ENCODE measurements at places on chromosomes 5 and 9.

- DNase-seq = no peak
Observed at GRCh38 chr5:88092958-88093605, 175.6 kb downstream of the TMEM161B start.

DNA sequence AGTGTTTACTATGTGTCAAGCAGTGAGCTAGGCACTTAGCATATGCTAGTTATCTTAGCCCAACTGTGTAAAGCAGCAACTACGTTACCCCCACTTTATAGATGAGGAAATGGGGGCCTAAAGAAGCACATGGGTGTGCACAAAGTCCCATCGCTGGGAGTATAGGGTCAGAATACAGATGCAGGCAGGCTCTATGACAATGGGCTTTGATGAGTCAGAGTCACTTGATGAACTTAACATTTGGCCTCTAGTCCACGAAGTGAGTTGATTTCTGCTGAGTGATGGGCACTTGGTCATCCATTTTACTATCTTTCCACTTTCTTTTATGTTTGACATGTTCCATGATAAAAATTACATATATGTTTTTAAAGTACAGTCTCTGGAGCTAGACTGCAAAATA is 204.3 kb downstream of the TRIM32 start:
- DNase-seq = no peak

DNA sequence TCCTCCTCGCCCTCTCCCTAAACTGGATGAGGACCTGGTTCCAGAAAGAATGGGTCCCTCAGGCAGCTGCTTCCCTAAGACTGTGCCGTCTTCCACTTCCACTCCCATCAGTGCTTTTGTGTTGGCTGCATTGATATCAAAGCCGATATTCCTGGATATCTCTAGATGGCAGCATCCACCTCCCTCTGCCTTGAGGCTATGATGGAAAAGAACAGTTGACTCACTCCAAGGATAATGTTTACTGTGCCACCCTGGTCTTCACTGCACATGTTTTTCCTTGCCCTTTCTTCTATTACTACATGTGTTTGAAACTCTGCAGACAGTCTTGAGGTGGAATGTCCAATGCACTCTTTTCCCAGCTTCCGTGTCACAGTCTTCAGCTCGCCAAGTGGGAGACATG is 211.6 kb downstream of the MAST4 start:
- no peak for DNase-seq

- DNase-seq = peak; percentile 2
Observed at GRCh38 chr5:59724482-59725391, 168.8 kb downstream of the PDE4D start.

GRCh38 chr9:10867194-10867593 is 254.4 kb upstream of the PTPRD start:
- no peak for DNase-seq

GRCh38 chr9:132813115-132813771 is 64.8 kb downstream of the AK8 start:
- DNase-seq = no peak

- DNase-seq = peak; percentile 29
Observed at GRCh38 chr9:127589955-127590370, 22.1 kb upstream of the STXBP1 start.

- no peak for DNase-seq
Observed at GRCh38 chr5:56414066-56414465, 180.9 kb upstream of the ANKRD55 start.

GRCh38 chr5:123371575-123372179 is 51.5 kb downstream of the CEP120 start:
- DNase-seq = no peak

GRCh38 chr9:111994831-111995458 is 98.3 kb downstream of the UGCG start:
- no peak for DNase-seq

- no peak for DNase-seq
Observed at GRCh38 chr5:79745255-79745654, 55.6 kb downstream of the CMYA5 start.

- no peak for DNase-seq
Observed at GRCh38 chr9:1956958-1957357, 58.2 kb upstream of the SMARCA2 start.

DNA sequence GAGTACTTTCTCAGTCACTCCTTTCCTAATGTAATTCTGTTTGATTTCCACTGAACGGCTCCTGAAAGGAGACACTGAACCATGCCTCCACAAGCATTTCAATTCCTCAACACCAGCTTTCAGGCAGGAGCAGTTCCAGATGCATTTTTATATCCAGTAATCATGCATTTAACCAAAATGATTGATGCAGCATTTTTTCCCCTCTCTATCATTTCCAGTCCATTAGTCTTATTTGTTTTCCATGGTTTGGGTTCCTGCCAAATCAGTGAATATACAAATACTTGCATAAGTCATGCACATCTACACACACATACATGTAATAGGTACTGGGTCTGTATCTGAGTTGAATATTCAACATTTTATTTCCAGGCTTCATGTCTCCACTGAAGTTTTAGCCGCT is 122.7 kb downstream of the GRIA1 start:
- DNase-seq = no peak

DNA sequence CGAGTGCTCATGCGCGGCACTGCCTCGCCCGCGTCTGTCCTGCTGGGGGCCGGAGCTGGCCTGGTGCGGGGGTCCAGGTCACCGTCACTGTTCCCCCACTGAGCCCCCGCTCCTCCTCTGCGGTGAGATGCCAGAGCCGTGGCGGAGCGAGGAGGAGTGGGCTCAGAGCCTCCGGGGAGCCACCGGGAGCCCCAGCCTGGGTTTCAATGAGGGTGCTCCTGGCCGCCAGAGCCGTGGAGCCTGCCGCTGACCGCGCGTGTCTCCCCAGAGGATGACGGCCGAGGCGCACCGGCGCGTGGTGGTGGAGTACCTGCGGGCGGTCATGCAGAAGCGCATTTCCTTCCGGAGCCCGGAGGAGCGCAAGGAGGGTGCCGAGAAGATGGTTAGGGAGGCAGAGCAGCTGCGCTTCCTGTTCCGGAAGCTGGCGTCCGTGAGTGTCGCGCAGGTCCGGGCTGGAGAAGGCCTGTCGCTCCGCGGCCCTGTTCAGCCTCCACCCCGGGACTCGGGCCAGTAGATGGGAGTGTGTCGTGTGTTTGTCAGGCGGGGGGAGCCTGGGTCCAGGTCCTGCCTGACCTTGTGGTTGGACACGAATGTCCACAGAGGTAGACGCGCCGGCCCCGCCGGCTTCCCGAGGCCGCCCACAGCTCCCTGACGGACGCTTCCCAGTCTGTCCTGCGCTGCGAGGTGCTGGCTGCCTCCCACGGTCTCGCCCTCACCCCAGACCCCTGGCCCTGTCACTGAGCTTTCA is 22.0 kb downstream of the EXOC3 start:
- DNase-seq = no peak

- no peak for DNase-seq
Observed at GRCh38 chr5:173429489-173430150, 101.4 kb upstream of the STC2 start.

DNA sequence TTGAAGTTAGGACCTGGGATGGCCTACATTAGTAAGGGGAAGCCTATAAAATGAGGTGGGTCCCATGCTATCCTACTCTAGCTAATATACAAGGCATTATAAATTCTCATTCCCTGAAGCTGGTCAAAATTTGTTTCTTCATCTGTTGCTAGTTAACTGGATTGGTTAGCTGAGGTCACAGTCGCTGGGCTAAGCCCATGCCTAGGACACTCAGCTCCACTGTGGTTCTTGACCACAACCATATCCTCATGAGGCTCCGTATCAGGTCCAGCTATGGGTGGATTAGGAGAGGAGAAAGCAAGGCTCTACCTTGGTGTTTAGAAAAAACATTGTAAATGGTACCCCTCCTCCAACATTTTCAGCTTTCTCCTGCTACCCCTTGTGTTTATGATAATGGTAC is 52.8 kb upstream of the RAI14 start:
- DNase-seq = no peak

DNA sequence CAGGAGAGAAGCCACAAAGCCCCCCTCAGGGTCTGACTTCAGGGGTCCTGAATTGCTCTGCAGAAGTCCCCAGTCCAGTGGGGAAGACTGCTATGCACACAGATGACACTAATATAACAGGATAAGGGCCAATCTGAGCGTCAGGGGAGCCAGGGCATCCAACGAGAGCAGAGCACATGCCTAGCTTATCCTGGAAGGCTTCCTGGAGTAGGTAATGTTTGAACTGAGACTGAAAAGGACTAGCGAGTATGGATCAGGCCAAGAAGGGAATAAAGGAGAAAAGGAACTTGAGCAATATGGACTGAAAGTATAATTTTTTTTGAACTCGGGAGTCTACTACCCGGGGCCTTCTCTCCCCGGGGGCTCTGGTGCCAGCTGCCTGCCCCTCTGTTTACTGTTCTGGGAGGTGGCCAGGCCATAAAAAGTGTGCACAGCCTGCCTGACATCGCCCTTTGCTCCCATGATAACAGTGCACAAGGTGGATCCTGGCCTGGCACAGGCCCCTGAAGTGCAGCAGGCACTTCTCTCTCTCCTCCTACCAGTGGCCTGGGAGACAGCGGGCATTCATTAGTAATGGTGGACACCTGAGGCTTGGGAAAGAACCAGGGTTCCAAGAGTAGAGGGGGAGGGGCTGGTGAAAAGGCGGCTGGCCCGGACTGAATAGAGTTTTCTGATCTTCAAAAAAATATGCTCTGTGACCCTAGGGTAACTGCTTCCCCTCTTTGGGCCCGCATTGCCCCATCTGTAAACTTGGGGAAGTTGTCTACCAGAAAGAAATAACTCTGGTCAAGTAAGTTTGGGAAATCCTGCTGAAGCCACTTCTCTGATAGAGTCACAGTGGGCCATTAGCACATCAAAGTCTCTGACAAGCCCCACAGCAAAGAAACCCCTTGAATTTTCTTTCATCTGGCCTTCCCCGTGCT is 4.6 kb upstream of the SLC6A7 start:
- no peak for DNase-seq

- DNase-seq = no peak
Observed at GRCh38 chr5:3139499-3139931, 388.0 kb upstream of the IRX2 start.

- no peak for DNase-seq
Observed at GRCh38 chr5:88836195-88836838, 46.7 kb downstream of the MEF2C start.

Data from Jurkat, Clone E6-1 (cell line).